SIG-M5 (cell line): ENCODE measurements at places on chromosomes 6 and 20.

GRCh38 chr6:144405163-144405562 is 120.0 kb downstream of the UTRN start:
- DNase-seq, result no peak

- DNase-seq, result no peak
Observed at GRCh38 chr6:151478670-151479069, 15.1 kb upstream of the CCDC170 start.

- no peak for DNase-seq
Observed at GRCh38 chr6:3341467-3341866, 82.7 kb downstream of the PSMG4 start.

DNA sequence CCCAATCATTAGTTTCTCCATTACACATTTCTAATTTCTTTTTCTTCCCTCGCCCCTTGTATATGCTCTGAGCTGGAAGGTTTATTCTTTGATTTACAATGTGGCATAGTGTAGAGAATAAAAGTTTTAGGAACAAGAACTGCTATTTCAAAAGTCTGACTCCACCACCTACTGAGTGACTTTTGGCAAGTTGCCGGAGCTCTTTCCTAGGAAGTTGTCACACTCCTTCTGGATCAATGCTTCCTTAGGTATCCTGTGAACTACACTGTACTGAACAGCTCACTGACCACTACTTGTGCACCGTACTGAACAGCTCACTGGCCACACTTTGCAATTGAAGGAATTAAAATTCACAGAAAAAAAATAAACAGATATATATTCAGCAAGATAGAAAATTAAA is 458.2 kb downstream of the FRK start:
- no peak for DNase-seq

GRCh38 chr20:23080521-23080920 is 5.6 kb downstream of the CD93 start:
- no peak for DNase-seq

- DNase-seq, result peak; percentile 47
Observed at GRCh38 chr6:36692220-36692619, 5.4 kb upstream of the RAB44 start.

DNA sequence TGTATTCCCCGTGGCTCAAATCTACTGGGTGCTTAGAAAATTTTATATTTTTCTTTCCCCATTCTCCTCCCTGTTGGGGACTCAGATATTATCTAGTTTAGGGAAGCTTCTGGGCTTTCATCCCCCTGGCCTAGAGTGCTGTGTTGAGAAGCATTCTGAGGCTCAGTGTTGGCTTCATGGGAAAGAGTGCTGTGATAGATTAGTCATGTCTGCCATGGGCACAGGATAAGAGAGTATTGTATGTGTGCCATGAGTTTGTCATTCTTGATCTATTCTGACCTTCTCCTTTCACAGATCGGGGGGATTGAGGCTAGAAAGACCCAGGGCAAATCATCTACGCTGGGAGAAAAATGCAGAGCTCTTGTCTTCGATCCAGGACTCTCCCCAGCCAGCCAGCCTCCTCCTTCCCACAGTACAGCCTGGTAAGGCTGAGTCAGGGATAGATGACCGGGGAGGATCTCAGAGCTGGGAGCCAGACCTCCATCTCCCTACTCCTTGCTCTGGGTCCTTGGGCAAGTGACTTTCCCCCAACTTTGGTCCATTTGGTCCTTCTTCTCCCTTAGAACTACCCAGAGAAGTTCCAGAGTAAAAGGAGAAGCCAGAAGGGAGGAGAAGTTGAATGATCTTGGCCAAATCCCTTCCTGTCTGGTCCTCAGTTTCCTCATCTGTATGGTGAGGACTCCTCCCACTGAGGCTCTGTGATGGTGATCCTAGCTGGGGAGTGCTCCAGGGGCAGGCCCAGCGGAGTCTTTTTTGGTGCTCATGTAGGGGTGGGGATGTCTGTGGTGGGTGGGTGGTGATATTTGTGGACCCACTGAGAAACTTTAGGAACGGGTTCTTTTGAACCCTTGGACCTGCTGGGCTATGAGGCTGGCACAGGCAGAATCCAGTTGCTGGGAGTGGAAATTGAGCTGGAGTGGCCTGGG is 5.0 kb downstream of the SRC start:
- DNase-seq, result no peak

- no peak for DNase-seq
Observed at GRCh38 chr20:44692932-44693480, 22.2 kb upstream of the CCN5 start.

DNA sequence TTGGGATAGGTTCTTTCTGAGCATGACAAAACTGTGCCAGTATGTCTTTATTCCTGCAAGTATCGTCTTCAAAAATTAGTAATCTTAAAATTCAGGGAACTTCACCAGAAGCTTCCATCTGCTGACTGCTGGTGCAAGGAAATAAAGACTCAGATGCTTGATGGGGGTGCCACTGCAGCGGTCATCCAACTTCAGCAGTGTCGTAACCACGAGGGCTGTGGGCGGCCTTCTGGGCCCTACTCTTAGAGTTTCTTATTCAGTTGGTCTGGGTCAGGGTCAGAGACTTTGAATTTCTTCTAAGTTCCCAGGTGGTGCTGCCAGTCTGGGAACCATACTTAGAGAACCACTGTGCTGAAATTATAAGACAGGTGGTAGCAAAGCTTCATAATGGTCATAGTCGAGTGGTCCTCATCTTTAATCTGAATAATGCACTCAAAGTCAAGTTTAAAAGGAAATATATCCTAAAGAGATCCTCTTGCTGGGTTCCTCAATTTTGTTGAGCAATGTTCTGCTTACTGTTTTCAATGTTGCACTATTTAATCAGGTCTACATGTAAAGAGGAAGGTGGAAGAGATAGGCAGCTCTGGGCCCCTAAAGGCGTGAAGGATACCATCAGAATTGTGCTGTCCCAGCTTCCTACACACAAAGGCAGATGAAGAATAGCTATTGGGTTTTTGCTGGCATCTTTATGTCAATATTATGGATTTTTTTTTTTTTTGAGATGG is 165.4 kb upstream of the GMDS start:
- no peak for DNase-seq

DNA sequence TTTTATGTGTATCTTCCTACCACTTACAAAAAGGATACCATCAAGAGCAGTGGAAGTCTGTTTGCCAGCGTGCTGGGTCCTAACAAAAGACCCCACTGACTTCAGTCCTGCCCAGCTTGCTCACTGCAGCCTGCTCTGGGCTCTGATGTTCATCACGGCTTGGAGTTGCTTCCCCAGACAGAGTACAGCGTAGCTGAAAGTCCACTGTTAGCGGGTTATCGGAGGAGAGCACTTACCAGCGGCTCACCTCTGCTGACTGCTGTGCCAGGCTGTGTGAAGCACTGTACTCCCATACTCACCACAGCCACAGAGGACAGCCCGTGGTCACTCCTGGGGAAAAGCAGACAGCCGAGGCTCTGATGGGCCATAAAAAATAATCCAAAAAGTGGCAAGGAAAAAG is 40.2 kb downstream of the CTCFL start:
- DNase-seq, result no peak

DNA sequence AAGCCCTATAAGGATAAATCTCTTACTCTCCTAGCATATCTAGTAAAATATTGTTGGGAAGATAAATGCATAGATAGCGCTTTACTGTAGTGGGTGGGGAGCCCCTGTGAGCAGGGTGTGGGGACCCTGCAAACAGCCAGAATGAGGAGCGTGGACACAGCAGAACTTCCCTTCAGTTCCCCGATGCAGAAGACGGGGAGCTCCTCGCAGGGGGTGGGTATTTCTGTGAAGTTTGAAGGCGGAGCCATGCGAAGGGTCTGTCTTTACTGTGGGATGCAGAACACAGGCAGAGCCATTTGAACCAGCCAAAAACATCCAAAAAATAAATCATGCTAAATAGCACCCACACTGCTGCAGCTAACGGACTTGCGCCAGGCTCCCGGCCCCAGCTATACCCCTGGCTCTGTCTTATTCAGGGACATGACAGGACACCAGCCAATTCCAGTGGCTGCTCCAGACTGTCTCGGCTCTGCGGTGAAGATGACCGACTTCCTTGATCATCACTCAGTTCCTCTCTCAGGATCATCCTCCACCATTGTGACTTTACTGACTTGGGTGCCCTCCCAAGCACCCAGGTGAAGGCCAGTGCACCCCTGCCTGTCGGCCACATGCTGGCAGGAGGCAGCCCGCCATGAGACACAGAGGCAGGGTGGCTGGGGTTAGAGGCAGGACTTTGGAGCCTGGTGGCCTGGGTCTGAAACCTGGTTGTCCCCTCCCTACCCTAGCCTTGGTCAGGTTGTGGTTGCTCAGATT is 134.5 kb downstream of the SMOC2 start:
- DNase-seq, result no peak

DNA sequence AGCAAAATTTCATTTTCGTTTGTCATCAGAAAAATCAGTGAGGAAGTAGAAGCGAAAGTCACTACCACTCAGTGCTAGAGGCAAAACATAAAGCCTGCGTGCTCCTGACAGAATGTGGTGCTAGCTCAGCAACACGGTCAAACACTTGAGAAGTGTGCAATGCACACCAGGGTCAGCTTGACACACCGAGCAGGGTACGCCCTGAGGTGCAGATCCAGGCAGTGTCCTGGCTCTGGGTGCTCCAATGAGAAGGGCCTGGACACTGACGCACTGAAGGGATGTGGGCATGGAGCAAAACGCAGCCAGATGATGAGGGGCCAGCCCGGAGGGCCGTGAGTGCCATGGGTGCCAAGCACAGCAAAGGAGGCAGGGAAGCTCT is 5.9 kb downstream of the RNASET2 start:
- no peak for DNase-seq

DNA sequence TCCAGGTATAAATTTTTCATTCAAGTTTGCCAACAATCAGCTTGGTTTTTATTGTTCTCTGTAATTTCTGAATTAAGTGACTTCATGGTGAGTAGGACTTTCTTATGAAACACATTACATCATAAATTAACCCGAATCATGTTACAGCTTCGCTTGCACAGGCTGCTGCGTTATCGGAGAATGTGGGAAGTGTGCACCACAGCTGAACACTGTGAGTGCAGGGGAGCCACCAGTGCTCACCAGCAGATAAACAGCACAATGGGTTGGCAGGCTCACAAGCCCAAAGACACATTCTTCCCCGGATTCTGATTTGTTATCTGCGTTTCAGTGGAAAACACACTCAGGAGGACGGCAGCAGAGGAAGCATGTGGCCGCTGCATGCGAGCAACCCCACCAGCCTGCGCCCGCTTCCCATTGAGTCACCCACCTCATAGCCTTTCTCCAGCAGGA is 121.1 kb downstream of the GMDS start:
- no peak for DNase-seq

DNA sequence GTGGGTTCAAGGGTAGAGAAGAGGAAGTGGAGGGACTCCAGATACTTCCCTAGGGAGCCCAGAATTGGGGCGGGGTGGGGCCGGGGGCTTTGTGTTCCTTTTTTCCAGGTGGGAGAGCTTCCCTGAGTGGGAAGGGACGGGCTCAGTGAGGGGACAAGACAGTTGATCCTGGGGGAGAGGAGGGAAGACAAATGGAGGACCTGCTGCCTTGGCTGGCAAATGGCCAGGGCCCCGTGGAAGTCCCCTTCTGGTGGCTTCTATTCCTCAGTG is 2.6 kb downstream of the CTSZ start:
- no peak for DNase-seq

- DNase-seq, result no peak
Observed at GRCh38 chr6:161575523-161576254, 301.8 kb upstream of the AGPAT4 start.

DNA sequence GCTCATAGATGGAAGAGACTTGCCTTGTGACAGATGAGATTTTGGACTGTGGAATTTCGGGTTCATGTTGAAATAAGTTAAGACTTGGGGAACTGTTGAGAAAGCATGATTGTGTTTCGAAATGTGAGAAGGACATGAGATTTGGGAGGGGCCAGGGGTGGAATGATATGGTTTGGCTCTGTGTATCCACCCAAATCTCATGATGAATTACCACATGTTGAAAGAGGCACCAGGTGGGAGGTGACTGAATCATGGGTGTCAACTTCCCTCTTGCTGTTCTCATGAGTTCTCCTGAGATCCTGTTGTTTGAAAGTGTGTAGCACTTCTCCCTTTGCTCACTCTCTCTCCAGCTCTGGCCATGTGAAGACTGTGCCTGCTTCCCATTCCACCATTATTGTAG is 17.9 kb downstream of the AHI1 start:
- no peak for DNase-seq

DNA sequence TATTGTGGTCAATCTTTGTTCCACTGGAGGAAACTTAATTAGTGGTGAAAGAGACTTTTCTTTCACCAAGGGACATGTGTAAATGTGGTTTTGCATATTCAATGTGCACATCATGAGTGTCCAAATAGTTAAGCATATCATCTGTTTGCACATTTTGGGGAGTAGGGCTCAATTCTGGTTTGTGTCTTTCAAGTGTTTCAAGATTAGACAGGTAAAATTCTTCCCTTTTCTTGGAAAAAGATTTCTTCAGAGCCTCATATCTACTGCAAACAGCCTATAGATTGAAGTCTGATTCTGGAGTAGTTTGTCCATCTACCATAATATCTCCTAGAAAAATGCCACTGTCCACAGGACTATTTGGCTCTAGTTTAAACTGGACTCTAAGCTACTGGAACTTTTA is 26.9 kb upstream of the DEFB118 start:
- DNase-seq, result no peak

DNA sequence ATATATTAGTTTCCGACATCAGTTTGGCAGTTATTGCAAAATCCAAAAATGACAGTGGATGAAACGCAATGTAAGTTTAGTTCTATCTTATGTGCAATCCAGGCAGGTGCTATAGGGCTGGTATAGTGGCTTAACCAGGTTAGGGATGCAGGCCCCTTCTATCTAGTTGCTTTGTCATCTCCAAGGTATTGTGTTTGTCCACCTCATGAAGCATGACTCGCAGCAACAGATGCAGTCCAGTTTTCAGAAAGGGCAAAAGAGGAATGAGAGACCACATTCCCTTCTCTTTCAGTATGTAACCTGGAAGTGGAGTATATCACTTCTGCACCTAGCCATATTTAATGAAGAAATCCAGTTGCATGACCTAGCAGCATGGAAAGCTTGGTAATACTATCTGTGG is 59.7 kb downstream of the PKIB start:
- DNase-seq, result no peak

GRCh38 chr6:26158076-26158580 is 70.9 kb downstream of the HFE start:
- no peak for DNase-seq

DNA sequence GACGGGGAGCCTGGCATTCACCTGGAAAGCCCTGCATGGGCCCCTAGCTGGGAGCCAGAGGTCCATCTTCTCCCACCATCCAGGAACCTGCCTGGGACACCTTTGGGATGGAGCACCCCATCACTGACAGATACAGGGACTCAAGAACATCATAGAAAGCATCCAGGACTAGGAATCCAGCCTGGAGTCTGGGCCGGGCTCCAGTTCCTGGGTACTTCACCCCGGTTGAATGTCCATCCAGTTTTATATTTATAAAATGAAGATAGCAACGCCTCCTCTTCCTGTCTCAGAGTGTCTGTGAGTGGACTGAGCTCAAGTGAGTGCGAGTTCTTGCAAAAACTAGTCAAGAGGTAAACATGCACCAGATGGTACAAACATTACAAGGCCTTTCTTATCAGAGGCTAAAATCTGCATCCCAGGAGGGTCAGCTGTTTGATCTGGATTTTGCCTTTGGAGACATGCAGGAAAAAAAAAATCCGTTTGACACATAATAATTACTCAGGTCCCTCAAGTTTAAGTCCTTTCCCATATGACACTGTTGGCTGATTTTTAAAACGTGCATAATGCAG is 27.4 kb downstream of the ZC3H12D start:
- no peak for DNase-seq
